NCI-H774 (cell line): ENCODE measurements at places on chromosomes 7 and 10.

- no peak for DNase-seq
Observed at GRCh38 chr10:7664707-7665106, 2.1 kb downstream of the ITIH5 start.

DNA sequence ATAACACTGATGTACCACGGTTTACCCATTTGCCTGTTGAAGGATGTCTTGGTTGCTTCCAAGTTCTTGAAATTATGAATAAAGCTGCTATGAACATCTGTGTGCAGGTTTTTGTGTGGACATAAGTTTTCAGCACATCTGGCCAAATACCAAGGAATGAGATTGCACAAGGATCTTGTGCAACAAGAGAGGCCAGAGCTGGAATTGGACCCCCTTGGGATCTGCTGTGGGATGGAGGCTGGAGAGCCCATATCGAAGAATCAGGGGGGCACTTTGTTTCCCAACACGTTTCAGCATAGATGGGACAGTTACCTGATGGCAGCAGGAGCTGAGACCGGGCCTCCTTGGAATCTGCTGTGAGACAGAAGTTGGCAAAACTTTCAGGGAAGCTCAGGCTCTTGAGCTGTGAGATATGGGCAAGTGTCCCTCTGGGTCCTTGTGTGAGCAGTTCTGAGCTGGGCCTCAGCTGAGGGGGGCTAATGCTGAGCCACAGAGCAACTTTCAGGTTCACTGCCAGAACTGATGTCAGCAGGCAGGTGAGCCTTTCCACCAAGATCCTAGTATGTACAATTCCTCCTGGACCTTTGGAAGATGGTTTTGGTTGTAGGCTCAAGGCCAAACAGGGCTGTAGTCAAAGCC, 115.2 kb upstream of the RAB18 start:
- DNase-seq: no peak

- no peak for DNase-seq
Observed at GRCh38 chr7:138900035-138900828, 81.0 kb downstream of the KIAA1549 start.

DNA sequence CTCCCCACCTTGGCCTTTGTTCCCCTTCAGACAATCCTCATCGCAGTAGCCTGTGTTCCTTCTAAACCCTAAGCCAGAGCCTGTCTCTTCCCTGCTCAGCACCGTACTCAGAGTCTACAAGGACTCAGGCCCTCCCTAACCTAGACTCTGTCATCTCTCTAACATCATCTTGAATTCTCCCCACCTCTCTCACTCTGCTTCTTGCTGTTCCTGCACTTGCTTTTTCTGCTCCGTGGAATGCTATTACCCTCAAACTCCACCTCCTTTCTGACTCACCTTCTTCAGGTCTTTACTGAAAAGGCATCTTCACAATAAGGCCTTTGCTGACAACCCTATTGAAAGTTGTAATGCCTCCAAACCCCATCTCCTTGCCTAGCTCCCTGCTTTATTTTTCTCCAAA, 141.0 kb downstream of the DKK1 start:
- no peak for DNase-seq

GRCh38 chr10:14131261-14131960, 199.3 kb downstream of the FRMD4A start:
- no peak for DNase-seq

DNA sequence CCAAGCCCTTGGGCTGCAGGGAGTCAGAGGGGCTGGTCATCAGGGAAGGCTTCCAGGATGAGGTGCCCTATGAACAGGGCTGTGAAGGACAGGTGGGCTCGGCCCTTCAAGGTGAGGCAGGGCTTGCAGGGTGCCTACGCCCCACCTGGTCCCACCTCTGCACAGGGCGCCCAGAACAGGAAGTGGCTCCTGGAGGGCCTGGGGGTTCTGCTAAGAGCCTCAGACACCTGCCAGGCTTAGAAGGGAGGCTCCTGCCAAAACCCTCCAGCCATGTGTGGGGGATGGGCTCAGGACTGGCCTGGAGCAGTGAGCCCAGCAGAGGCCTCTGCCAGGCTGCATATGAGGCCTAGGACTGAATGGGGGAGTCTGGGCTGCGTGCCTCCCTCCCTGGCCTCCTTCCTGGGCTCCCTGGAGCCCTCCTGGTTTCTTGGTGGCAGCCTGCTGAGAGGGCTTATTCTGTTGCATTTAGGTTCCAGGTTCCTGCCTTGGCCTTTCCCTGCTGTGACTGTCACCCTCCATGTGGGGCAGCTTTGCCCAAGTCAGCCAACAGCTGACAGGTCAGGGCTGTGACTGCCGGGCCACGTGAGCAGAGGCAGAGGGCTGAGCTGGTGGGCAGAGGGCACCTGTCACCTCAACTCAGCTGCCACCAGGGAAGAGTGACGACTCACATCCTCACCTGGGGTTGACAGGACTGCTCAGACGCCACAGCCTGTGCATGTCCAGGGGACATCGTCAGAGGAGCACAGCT, 45.2 kb upstream of the MSMB start:
- no peak for DNase-seq

DNA sequence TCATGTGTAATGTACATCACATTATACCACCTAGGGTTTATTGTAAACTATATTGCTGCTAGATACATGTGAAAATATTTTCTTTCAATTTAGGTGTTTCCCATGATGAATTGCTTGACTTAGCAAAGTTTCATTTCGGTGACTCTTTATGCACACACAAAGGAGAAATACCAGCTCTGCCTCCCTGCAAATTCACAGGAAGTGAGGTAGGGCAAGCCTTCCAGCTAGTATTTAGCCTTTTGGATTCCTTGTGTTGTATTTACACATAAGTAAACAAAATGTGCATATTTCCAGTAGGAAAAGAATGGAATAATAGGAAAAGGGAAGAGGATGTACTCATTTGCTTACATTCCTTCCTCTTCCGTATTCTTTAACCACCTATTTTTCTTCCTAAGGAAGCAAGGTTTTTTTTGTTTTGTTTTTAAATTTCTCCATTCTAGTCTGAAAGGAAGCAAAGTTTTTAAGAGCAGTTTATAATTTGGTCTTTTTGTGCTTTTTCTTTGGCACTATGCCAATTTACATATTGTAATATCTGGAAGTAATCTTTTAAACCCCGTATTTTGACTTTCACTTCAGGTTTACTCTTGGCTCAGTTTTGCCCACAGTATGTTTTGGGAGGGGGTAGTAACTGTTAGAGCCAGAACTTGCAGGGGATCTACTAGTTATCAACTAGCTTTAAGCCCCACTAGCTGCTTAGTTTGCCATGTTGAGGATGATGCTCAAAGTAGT, 10.4 kb downstream of the PMPCB start:
- no peak for DNase-seq
